ENCODE measurements at places on chromosomes 5 and 9.

DNA sequence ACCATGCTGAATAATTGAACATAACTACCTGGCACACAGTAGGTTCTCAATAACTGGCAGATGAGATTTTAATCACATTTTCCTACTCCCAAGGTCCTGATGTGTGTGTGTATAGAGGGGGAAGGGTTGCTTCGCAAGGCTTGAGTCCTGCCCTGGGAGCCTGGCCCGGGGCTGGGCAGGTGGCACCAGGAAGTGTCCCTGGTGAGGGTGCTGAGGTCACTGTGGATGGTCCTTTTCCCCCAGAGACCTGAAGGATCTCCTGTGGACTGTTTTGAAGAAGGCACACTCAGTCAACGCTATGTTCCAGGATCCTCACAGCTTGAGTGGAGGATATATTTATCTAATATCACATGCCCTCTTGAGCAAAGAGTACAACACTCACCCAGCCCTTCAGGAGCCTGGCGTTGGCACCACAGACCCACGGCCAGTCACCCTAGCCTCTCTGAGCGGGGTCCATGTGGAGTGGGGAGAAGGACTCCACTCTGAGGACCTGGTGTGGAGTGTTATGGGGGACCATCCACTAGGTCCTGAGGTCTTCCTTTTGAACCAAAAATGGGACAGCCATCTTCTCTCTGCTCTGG is 177.8 kb downstream of the GABBR2 start:
- DNase-seq = no peak

DNA sequence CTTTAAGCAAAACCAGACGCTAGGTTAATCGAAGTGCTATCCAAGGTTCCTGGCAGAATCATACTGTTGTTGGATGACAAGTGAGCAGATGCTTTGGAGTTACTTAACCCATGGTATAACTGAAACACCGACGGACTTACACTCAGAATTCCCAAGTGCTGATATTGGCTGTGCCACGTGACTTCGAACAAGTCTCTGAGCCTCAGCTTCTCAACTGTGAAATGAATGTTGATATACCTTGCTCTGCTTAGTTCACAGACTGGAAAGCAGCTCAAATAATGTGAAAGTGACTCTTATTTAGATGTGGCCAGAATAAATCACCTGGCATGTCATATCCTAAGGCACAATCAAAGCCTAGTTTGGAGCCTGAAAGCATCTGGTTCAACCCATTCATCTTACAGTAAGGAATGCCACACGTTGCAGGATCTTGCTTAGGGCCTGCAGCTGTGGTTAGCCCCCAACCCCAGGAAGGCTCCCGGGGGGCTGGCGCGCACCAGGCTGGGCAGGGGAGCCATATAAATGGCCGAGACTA is 759 bp downstream of the GEMIN5 start:
- no peak for DNase-seq

- no peak for DNase-seq
Observed at GRCh38 chr5:74897049-74897448, 30.9 kb upstream of the FAM169A start.

GRCh38 chr5:77282337-77283027 is 72.0 kb downstream of the PDE8B start:
- DNase-seq = no peak

Data from foreskin melanocyte (primary cell).